NCI-H187 (cell line): ENCODE measurements at places on chromosomes 5 and 9.
A peak's percentile ranks its signal among the peaks of the same experiment; 100 is the strongest.

DNA sequence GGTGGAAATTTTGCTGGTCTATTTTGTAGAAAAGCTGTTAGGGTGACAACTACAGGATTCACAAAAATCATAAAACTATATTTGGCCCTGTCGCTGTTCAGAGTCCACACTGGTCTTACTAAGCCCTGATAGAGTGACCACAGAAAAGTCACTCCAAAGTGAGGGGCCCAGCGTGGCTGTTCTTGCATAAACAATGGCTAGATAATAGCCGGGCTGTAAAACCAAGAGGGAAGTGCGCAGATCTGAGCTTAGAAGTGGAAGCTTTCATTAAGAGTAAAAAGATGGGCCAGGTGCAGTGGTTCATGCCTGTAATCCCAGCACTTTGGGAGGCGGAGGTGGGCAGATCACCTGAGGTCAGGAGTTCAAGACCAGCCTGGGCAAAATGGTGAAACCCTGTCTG is 15.5 kb upstream of the CTSL start:
- no peak for DNase-seq

- DNase-seq = no peak
Measured at GRCh38 chr9:4353236-4353635, 53.4 kb upstream of the GLIS3 start.

DNA sequence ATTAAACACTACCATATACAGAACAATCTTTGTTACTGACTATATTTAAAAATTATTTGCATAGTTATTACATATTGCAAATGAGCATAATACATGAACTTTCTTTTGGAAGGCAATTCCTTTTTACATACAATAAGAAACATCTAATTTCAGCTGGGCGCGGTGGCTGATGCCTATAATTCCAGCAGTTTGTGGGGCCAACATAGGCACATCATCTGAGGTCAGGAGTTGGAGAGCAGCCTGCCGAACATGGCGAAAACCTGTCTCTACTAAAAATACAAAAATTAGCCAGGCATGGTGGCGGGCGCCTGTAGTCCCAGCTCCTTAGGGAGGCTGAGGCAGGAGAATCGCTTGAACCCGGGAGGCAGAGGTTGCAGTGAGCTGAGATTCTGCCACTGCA is 36.4 kb upstream of the SIMC1 start:
- no peak for DNase-seq

DNA sequence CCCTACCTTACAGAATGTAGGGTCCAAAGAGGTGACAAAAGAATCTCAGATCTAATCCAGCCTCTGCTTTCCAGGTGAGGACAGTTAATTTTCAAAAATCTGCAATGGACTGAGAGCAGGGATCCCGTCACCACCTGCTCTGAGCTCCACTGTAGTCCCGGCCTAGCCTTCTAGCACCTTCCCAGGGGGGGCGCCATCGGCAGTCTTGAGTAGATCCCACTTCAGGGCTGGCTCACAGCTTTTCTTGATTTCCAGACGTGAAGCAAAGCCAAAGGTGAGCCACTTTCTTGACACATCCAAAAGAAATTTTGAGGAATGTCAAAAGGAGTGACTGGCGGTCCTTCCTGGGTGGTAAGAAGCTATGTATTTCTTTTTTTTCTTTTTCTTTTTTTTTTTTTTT is 114.1 kb downstream of the SYK start:
- DNase-seq = no peak

GRCh38 chr5:88680253-88681132 is 202.5 kb downstream of the MEF2C start:
- peak; percentile 66 for DNase-seq

GRCh38 chr9:128438343-128439109 is 17.3 kb upstream of the ODF2 start:
- DNase-seq = peak; percentile 5

DNA sequence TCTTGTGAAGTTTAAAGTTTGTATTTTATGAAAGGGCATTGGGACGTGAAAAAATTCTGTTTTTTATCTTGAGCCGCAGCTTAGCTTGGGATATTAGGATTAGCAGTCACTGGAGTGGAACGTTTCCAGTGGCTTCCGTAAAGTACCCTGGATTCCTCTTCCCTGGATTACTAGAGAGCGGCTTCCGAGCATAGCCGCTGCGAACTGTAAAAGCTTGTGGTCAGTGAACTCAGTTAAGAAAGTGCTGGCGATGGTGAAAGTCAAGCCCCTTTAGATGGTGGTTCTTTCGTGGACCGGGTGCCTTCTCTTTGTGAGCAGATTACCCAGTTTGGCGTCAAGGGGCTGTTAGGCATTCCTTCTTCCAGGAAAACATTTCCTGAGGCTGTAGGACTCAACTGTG is 168.1 kb downstream of the KDM4C start:
- DNase-seq = no peak

DNA sequence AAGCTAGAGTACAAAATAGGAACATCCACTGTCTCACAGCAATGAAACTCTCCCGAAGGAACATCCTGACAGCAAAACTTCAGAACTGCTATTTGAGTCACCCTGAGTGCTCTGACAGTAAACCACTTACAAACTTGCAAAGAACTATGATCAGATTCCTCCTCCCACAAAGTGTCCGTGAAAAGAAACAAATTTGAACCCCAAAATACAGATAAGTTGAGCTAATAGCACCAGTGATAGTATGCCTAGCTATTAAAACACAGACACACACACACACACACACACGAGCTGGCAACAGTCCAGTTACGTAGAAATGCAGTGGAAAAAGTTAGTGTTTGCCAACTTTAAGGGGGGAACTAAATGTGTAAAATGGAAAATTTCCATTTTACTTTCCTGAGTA is 3.1 kb upstream of the GLIS3 start:
- no peak for DNase-seq

DNA sequence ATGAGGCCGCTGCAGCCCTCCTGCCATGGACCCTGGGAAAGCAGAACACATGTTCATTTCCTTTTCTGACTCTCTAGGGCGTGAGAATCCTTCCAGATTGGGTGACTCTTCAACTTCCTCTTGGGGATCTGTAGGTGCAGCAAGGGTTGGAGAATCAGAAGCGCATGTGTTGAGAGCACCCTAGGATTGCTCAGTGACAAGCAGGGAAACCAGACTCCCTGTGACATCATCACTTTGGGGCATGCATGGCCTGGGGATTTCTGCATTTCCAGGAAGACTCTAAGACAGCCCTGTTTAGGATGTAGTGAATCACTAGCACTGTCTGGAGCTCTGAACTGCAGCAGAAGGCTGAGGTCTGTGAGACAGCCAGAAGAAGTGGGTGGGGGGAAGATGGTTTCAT is 15.1 kb upstream of the LCP2 start:
- no peak for DNase-seq

DNA sequence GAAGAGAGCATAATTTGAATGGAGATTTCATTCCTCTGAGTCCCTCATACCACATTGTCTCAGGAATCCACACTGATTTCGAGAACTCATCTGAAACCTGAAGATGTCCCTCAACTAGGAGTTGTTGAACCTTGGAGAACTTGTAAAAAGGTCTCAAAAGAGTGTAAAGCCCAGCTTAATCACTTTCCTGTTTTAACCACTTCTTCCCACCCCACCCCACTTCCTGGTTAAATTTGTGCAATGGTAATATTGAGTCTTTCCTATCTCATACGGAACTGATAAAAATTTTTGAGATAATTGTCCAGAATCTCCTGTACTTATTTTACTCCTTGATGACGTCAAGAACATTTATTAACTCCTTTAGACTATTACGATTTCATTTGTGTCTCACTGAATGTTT is 240.7 kb downstream of the ARRDC3 start:
- DNase-seq = no peak

- no peak for DNase-seq
Measured at GRCh38 chr5:78157001-78157400, 137.5 kb downstream of the AP3B1 start.

- no peak for DNase-seq
Measured at GRCh38 chr5:1293416-1294205, 1.3 kb downstream of the TERT start.

GRCh38 chr5:109053995-109054417 is 306.3 kb downstream of the FER start:
- DNase-seq = no peak

DNA sequence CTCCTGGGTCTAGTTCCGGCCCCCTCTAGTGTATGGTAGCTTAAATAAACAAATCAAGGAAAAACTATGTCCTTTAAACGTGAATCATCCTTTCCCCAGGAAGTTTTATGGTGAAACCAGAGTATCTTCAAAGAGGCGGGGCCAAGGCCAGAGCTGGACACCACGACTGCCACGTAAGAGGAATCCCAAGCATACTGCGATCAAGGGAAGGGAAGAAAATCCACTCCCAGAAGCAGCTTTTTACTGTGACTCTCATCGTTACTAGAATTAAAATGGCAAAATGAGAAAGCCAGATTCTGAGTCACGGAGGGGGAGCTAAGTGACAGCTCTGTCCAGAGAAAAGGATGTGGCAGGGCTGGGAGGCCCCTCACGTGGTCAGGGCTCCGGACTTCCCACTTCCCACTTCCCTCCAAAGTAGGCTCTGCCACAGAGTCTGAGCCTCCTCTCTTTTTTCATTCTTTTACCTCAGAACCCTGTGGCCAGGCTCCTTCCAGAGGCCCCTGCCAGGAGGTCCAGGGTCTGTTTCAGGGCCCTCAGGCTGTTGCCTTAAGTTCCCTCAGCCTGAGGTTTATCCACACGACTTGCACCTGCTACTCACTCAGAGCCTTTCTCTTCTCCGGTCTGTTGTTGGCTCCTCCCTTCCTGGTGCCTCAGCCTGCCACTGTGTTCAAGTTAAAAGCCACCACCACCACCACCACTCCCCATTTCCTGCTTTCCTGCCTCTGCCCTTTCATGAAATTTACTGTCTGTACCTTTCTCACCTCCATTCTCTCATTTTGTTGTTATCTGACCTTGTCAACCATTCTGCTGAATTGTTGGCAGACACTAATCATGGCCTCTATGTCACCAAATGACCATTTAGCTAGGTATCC is 1.4 kb upstream of the GLRX start:
- DNase-seq = no peak

DNA sequence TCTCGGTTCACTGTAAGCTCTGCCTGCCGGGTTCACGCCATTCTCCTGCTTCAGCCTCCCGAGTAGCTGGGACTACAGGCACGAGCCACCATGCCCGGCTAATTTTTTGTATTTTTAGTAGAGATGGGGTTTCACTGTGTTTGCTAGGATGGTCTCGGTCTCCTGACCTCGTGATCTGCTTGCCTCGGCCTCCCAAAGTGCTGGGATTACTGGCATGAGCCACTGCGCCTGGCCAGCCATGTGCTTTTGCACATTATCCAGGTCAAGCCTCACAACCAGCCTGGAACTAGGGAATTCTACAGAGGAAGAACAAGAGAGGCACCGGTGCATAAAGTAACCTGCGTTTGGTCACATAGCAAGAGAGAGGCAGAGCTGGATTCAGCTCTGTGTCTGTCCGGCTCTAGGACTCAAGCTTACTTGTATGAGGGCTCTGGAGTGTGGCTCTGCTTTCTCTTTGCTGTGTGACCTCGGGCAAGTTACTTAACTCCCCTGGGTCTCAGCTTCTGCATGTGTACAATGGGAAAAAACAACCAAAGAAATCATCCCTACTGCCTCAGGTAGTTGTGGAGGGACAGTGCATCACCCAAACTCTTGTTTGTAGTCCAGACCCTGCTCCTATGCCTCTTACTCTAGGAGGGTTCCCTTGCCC is 6.3 kb downstream of the FGF18 start:
- DNase-seq = no peak

- DNase-seq = no peak
Measured at GRCh38 chr5:77972469-77973252, 196.5 kb upstream of the TBCA start.

DNA sequence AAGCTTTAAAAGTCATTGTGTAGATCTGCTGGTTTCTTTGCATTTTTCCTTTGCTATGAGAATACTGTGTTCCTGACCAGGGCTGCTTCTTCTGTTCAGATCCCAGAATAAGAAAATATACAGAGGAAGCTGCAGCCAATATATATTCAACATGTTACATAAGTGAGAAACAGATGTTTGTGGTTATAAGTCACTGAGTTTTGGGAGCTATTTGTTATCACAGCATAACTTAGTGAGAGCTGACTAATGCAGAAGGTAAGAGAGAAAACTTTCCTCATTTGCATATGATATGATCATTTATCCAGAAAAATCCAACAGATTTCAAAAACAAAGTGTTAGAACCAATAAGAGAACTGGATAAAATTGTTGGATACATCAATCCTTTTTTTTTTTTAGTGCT is 136.3 kb upstream of the NR3C1 start:
- no peak for DNase-seq

DNA sequence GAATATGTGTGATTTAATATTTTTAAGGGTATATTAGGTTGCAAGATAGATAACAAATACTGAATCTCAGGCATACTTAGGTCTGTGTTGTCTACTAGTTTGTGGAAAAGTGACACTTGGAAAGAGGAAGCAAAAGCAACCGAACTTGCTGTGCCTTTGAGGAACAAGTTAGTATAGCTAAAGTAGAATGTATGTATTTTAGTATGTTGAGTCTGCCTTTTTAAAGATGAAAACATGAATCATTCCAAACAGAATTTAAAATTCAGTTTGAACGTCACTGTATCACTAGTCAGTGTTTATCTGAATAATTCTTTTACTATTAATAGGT is 12.9 kb downstream of the TLE4 start:
- no peak for DNase-seq

DNA sequence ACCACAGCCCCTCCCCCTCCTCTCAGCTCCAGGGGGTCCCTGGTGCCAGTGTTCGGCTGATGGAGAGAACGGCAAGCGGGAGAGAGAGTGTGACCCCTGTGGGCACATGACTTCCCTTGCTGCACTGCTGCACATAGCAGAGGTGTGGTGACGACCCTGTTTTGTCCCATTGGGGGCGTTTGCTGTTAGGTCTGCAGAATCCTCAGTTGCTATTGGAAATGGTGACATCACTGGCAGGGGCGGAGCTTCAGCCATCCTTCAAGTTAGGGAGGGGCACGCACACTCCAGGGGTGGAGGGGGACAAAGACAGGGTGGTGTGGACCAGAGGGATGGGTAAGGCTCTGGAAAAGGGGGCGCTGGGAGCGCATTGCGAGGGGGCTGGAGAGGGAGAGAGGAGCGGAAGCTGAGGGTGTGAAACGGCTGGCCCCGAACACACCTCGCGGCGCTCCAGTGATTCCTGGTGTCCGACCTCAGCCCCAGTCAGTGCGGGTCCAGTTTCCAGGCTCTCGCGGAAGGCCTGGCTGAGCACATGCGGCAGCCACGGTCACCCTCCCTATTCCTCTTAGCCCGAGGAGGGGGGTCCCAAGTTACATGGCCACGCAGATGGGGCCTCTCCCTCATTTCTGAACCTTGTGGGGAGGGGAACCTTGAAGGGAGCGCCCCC is 764 bp upstream of the GRIN1 start:
- DNase-seq = no peak

DNA sequence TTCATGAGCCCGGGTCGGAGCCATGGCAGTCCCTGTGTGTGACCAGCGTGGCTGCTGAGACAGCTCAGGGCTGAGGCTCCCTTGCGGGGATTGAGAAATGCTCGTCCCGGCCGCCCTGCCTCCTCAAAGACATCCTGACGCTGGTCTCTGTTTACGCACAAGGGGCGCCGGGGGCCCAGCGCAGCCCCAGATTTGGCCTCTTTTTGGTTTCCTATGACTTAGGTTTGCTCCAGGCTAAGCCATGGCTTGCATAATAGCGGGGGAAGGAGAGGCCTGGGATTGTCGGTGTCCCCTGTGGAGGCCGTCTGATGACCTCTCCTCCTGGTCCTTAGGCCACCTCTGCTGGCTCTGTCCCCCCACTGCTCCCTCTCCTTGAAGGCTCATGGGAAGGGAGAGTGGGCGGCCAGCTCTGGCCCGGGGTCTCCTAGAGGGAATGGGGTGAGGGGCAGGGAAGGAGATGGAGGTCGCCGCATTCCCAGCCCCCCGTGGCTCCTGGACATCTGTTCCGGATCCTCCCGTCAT is 3.5 kb downstream of the LAMC3 start:
- no peak for DNase-seq

GRCh38 chr9:37974506-37975173 is 70.7 kb upstream of the SLC25A51 start:
- DNase-seq = no peak
